Smooth muscle cell of the coronary artery (primary cell): ENCODE measurements at places on chromosomes 7 and 10. TPM values are rescaled to one million over a fixed set of nuclear protein-coding genes. Genes with fewer than 3 reads are reported as not detected.

The ANXA8 gene
- under 0.01 and 0.68 TPM in 2 replicates for total RNA-seq

The MRC1 gene
- total RNA-seq = 0.12 TPM in 1 of 2 replicates, not detected in the other

The C10orf90 gene
- total RNA-seq = 0.23 TPM in 1 of 2 replicates, not detected in the other

The RNF32 gene
- 0.23 and 0.98 TPM in 2 replicates for total RNA-seq

The ARMC3 gene
- total RNA-seq = not detected in 2 replicates

The GIMAP8 gene
- total RNA-seq = under 0.01 and 0.12 TPM in 2 replicates

The IL15RA gene
- total RNA-seq = 5.5 and 8.0 TPM in 2 replicates

The SLC35G1 gene
- 1.5 and 3.2 TPM in 2 replicates for total RNA-seq

The NUDCD3 gene
- 117 and 141 TPM in 2 replicates for total RNA-seq

The CASP7 gene
- total RNA-seq = 27.1 and 37.3 TPM in 2 replicates
